GM04503 (cell line): ENCODE measurements at places on chromosomes 7 and 10.

GRCh38 chr10:97412891-97413304 lies 11.8 kb upstream of the RRP12 start:
- DNase-seq = no peak

DNA sequence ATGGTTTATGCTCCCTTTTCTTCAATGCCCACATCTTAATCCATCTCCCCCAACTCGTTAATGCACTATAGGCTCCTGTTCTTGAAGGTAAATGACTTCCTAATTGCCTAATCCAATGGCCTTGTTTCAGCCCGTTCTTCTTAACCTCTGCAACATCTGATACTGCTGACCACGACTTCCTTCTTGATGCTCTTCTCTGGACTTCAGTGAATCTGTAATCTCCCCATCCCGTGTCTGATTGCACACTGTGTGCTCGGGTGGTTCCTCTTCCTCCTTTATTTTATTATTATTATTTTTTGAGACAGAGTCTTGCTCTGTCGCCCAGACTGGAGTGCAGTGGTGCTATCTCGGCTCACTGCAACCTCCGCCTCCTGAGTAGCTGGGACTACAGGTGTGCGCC lies 58.9 kb downstream of the HIPK2 start:
- DNase-seq = no peak

GRCh38 chr10:91883549-91884444 lies 25.5 kb downstream of the FGFBP3 start:
- DNase-seq = no peak

DNA sequence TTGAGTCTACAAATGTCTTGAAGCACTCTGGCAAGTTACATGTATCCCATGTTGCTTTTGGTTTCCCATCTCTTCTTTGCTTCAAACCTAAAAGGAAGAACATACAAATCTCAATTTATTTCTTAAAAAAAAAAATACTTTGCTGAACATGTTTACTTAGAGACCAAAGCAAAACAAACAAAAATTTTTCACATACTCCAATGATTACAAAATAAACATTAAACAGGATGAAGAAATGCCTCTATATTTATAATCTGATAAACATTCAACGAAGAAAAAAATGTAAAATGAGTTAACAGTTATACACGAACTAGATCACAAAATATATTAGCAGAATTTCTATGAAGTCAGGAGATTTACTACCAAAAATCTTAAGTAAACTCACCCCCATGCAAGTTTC lies 31.3 kb downstream of the FAM204A start:
- DNase-seq = no peak

- DNase-seq = no peak
Observed at GRCh38 chr10:70135684-70136083, 3.1 kb upstream of the AIFM2 start.

- DNase-seq = no peak
Observed at GRCh38 chr10:11478807-11479206, 132.6 kb downstream of the USP6NL start.

DNA sequence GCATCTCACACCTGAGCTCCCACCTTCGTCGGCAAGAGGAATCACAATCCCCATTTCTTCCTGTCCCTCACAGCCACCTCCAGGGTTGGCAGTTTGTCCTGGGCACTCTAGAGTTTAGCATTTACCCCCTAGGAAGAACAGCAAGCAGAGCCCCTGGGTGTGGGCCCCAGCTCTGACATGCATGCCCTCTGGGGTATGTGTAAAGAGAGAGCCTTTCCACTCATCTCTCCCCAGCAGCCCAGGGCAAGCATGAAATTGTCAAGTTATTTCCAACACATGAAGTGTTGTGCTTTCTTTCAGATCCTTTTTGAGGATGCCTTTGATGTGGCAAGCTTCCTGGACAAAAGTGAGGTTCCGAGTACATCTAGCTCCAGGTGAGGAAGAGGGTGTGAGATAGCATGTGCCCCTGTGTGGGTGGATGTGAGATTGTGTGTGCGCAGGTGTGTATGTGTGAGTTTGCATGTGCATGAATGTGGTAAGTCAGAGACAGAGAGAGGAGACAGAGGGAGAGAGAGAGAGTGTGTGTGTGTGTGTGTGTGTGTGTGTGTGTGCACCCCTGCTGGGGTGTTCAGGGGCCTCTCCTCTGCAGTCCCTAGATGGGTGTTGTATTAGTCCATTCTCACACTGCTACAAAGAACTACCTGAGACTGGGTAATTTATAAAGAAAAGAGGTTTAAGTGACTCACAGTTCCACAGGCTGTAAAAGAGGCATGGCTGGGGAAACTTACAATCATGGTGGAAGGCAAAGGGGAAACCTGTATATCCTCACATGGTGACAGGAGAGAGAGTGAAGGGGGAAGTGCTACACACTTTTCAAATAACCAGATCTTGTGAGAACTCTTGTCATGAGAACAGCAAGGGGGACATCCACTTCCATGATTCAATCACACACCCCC lies 18.1 kb downstream of the STRA8 start:
- DNase-seq = no peak

GRCh38 chr7:711093-711921 lies 15.2 kb upstream of the DNAAF5 start:
- no peak for DNase-seq

DNA sequence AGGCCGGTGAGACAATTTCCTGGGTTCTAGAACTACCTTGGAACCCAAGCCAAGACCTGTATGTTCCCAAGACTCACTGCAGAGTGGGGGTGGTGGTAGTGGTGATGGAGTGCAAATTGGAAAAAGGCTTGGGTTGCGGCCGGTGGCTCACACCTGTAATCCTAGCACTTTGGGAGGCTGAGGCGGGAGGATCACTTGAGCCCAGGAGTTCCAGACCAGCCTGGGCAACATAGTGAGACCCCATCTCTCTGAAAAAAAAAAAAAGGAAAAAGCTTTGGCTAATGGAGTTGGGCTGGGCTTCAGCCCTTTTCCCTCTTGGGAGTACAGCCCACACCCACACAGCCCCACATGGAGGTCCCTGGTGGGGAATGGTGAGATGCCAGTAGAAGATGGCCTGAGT lies 4.1 kb downstream of the AP4M1 start:
- no peak for DNase-seq

GRCh38 chr10:129411772-129412171 lies 55.3 kb upstream of the MGMT start:
- no peak for DNase-seq

GRCh38 chr10:119659951-119660350 lies 8.8 kb downstream of the BAG3 start:
- DNase-seq = no peak

DNA sequence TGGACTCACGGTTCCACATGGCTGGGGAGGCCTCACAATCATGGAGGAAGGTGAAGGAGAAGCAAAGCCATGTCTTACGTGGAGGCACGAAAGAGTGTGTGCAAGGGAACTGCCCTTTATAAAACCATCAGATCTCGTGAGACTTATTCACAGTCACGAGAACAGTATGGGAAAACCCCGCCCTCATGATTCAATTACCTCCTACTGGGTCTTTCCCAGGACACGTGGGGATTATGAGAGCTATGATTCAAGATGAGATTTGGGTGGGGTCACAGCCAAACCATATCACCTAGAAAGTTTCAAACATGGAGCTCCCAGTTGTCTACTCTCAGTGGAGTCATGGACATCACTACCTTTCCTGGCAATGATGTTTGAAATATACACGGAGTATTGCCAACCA lies 49.6 kb downstream of the CYCS start:
- no peak for DNase-seq

DNA sequence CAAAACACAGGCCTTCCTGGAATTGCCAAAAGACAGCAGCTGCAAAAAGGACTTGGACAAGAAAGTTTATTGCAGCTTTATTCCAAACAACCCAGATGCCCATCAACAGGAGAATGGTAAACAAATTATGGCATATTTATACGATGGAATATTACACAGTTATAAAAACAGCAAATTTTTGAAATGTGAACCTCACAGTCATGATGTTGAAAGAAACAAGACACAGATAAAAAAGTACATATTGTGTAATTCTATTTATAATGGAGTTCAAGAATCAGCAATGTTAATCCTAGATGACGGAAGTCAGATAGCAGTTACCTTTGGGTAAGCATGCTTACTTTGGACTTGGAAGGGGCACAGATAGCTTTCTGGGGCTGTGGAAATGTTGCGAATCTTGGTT lies 44.4 kb downstream of the SYPL1 start:
- DNase-seq = no peak

DNA sequence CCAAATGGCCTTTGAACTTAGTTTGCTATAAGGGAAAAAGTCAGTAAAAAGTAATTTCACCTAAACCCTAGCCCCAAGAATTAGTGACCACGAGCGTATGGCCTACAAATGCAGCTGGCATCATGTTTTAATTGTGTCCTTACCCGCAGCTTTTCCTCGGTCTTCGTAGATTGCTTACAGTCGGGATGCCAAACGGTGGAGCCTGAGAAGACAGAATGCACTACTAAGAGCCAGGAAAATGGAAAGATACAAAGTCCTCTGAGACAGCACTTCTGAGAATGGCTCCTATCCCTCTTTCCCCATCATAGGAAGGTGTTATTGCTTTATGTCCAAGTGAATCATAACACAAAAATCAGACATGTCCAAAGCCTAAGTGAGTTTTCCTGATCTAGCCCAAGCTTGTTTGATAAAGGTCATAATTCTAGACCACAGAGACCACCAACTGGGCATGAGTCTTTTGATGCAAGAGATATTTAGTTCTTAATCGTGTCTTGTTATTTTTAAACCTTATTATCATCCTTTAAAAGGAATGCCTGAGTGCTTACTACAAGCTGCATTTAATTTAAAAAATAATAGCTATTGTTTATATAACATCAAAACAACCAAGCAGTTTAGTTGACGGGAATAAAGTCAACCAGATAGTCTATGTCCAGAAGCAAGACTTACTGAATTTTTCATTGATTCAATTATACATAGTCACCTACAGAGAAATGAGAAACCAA lies 83.7 kb upstream of the AFAP1L2 start:
- DNase-seq = no peak

DNA sequence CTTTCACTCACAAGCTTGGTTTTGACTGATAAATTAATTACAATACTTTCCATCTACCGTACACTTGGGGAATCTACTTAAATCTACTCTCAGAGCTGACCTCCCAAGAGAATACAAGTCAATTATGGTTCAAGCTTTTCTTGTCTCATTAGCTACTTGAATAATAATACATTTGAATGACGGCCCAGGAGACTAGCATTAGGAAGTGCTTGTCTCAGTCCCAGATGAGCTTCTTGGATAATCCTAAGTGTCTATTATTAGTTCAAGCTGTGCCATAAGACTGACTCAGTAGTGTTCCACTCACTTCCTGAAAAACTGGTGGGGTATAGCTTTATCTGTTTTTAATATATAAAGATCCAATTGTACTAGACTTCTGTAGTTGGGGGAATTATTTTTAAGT lies 100.2 kb downstream of the GNAT3 start:
- no peak for DNase-seq

GRCh38 chr7:37065779-37066271 lies 341.5 kb upstream of the AOAH start:
- DNase-seq = no peak

DNA sequence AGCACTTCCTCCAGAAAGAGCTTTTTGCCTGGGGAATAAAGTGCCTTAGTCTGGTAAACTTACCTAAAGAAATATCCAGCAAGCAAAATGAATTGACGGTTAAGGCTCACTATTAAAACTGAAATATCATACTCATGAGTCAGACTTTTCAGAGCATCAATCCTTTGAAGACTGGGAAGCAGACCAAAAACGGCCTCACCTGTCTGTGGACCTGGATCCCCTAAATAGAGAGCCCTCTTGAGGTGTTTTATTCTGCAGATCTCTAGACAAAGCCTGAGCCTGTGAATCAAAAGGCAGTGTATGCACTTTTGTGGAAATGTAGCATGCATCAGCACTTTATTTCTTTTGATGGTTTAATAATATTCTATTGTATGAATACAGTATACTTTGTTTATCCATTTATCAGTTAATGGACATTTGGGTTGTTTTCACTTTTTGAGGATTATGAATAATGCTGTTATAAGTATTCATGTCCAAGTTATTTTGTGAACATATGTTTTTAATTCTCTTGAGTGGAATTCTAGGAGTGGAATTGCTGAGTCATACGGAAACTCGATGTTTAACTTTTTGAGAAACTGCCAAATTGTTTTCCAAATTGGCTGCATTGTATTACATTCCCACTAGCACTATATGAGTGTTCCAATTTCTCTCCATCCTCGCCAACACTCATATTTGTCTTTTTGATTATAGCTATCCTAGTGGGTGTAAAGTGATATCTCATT lies 449.0 kb upstream of the IGFBP3 start:
- DNase-seq = peak; percentile 90

DNA sequence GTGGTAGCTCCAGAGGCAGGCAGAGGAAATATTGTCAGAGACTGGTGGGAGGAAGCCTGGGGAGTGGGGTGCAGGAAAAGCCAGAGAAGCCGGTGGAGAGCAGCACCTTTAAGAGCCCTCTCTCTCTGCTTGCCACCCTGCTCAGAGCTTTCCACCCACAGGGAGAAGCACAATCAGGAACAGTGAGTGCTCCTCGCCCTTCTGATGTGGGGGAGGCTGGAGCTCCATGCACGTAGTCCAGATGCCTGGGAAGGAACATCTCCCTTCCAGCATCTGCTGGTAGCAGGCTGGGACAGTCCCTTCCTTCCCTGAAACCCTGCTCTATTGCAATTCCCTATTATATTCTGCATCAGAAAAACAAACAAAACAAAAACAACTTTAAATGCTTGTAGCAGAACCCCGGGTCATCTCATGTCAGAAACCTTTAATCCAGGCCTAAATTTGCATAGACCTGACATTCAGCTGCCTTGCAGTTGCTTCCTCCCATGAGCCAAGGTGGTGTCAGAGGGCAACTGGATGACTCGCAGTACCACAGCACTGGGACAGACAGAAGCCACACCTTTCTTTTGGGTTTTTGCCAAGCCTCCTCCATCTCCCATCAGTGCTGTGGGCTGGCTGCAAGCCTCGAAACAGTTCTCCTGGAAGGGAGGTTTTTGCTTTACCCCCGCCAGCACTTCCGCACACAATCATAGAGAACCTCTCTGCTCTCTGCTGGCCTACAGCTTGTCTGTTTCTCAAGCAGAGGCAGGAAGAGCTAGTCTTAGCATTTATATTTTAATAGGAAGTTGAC lies 13.1 kb downstream of the AVPI1 start:
- DNase-seq = no peak
